ENCODE measurements at places on chromosomes 5 and 9.

DNA sequence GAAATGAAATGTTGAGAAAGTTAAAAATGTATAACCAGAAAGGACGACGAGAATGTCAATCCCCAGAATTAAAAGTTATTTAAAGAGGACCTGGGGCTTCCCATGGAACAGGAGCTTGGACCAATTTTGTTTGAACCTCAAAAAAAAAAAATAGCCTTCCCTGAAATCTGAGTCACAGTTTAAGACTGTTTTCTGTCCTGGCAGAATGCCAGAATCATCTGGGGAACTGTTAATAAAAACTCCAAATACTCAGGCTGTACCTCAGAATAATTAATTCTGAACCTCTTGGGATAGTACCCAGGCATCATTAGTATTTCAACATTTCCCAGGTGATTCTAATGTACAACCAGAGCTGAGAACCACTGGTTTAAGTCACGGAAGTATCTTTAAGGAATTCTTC lies 102.2 kb upstream of the SLCO6A1 start:
- DNase-seq = peak; percentile 30

DNA sequence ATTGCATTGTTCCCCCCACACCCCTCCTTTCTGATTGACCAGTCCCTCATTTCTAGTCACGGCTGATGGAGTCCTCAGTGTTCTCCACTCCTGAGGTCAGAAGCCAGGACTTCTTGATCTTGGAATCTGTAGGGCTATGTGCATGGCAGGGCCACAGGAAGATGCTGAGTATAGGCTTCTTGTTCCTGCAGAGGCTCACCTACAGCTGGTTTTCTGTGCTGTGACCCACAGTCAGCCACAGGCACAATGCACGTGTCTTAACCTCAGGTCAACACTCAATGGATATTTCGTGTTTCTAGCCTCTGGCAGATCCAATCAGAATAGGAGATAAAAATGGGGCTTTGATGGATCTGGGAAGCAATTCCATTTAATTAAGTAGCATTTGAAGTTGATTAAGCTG lies 14.3 kb upstream of the CXCL14 start:
- no peak for DNase-seq

DNA sequence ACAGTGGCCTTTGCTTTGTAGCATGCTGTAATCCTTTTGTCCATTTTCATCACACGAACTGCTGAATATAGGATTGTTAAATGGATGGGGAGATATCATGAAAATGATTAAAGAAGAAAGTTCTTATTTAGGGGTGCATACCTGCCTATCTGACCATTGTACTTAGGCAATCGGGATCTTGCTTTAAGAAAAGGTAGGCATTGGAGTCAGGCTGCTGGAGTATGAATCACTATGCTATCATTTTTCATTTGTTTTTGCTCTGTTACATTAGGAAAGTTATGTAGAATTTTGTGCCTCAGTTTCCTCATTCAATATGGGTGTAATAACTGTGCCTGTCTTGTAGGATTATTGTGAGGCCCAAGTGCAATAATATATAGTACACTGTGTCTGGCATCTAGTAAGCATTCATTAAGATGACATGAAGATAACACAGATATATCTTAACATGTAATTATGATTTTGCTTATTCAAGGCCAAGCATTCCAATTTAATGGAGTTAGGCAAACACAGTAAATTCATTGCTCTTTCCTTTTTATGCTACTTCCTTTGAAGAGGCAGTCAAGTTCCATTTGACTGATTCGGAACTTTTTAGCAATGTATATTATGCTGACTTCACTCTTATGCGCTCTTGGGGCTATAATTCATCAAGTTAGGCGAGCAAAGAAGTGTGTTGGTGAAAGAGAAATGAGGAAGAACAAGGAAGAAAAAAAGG lies 109.9 kb upstream of the CDKN2B start:
- no peak for DNase-seq

DNA sequence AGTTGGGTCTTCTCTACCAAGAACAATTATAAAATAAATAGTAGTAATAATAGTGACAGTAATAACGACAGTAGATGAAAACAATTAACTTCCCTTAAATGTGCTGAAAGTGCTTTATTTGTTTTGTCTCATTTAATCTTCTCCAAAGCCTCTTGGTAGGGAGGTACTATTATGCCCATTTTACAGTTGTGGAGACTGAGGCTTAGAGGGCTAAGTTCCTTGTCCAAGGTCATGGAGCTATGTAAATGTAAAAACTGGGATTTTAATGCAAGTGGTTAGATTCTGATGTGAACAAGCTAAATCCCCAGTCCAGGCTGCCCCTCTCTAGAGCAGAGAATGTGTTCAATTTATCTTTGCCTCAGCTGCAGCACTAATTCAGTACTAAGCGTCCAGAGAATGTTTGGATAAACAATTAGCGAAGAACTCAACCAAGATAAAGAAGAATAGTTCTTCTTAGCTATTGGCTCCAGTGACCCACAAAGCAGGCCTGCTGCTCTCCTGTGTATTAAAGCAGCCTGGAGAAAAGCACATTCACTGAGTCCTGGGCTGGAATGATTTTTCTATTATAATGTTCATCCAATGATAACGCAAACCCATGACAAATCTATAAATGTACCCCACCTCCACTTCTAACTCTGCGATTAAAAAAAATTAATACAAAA lies 68.8 kb downstream of the NPR3 start:
- DNase-seq = no peak

GRCh38 chr5:84131372-84131771 lies 253.3 kb downstream of the EDIL3 start:
- no peak for DNase-seq

DNA sequence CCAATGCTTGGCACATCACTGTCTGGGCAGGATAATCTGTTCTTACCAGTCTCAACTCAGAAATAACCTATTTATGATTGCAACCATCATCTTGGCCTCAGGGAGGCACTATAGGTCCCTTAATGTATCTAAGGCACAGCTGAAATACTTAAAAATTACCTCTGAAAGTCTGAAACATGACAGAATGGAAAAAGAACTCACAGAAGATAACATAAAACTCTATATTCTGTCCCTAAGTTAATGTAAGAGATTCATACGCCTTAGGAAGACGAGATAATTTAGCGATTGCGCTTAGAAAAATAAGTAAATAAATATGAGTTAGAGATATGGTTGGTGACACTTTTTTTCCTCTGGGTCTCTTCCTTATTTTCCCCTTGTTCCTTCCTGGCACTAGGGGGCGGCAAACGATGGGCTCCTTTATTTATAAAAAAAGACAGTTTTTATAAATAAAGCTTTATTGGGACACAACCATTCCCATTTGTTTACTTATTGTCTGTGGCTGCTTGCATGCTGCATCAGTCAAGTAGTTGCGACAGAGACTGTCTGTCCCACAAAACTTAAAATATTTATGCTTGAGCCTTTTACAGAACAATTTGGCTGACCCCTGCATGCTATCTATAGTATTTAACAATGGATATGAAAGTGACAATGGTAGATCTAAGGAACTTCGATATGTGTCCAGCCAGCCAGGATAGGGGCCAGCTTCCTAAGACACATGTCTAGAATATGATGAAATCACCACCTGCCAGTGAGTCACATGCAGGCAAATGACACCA lies 79.6 kb downstream of the PDE4D start:
- peak; percentile 80 for DNase-seq

DNA sequence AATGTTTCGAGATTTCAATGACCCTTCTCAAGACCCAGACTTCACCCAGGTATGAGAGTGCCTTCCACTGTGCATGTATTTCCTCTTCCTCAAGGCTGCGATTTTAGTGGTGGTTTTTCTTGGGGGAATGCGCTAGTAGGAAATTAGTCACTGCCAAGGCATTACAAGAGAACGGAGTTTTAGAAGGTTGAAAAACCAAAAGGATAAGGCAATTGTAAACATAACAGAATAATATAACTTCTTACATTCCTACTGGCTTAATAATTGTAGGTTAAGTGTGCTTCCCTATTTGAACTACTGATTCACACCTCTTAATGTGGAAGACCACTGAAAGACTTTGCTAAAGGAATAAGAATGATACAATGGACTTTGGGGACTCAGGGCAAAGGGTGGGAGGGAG lies 38.9 kb downstream of the ACO1 start:
- peak; percentile 90 for DNase-seq

DNA sequence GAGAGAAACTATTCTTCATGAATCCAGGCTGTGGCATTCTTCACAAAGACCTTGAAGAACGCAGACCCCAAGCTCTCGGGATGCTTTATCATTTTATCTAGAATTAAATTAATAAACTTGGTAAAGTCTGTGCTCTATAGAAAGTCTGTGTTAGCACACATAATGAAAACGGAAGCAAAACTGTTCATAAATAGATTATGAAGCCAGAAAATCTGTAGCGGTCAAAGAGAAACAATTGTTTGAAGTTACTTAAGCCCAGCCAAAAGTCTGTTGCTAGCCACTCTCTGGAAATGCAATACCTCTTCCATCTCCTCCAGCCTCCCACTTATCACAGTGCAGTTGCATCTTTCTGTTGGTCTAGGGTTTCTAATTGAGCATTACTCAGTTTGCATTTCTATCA lies 375.9 kb downstream of the KIF4B start:
- no peak for DNase-seq

DNA sequence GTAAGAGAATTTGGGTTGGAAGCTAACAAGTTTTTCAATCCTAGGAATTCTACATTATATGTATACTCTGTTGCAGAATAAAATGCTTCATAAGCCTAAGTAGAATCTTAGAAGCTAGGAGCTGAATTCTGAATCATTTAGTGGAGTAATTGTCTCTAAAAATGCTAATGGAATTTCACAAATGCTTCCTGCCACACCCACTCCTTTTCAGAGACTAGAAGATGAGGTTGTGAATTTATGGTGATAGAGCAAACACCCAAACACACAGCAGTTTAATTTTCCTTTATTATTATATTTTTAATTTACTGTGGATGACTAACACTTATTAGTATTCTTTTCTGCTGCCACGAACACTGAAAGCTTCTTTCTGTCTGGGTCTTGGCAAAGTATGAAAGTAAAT lies 208.0 kb upstream of the PDE4D start:
- DNase-seq = no peak

DNA sequence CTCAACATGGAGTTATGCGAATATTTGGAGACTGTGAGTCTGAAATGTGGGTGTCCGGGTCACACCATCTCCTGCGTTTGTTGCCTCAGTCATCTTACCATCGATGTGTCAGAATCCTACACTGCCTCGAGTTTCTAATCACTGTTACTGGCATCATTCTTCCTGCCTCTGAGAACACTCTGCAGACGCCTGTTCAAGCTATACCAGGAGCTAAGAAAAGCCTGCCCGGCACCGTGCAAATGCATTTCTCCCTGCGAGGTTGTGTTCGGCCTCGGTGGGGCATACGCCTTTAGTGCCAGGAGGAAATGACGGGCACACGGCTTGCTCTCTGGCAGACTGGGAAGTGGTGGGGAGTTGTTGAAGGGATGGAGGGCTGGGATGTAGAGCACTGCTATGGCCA lies 31.2 kb upstream of the SLC25A51 start:
- DNase-seq = no peak

- peak; percentile 39 for DNase-seq
Observed at GRCh38 chr9:107292821-107293542, 9.9 kb downstream of the RAD23B start.

DNA sequence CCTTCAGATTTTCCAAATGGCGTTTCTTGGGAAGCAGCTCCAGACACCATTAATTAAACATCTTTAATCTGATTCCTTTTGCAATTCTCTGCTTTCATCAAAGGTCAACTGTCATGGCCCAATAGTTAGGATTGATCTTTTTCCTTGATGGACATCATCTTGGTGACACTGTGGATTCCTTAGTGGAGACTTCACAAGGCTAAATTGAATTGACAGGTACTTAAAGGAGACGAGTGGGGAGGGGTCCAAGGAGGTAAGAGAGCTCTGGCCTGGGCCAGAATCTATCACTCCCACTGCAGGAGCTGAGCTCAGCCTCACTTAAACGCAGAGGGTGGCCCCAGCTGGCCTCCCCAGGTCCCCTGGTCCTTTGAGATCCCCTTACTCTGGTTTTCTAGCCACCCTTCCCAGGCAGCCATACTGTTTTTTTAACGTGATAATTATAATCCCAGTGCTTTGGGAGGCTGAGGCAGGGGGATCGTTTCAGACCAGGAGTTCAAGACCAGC lies 9.9 kb upstream of the HMCN2 start:
- no peak for DNase-seq

GRCh38 chr9:27633764-27634163 lies 60.5 kb upstream of the C9orf72 start:
- DNase-seq = no peak

DNA sequence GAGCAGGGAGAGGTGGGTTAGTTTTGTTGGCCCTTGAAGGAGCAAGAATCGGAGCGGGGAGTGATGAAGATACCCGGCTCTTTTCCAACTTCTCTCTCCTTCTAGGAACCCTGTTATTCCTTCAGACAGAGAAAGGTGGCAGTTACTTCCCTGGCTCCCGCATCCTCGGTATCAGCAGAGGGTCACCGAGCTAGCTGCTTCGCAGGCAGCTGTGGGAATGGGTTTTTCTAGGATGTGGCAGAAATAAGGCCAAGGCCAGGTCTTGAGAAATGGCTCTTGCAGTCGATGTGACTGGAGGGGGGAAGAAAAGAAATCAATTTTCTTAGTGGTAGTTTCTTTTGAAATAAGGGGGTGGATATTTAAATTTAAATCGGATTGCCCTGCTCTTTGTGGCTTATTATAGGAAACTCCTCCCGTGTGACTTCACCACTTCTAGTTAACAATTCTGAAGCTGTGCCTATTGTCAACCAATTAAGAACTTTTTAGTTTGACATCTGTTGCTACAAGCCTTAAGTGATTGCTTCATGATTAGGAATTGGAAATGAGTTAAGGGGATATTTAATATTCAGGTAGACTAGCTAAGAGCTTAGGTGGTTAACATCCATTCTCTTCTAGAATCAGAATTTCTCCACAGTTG lies 1.4 kb downstream of the SAP30L start:
- DNase-seq = no peak

GRCh38 chr5:145378226-145378625 lies 456.9 kb downstream of the PRELID2 start:
- DNase-seq = no peak

DNA sequence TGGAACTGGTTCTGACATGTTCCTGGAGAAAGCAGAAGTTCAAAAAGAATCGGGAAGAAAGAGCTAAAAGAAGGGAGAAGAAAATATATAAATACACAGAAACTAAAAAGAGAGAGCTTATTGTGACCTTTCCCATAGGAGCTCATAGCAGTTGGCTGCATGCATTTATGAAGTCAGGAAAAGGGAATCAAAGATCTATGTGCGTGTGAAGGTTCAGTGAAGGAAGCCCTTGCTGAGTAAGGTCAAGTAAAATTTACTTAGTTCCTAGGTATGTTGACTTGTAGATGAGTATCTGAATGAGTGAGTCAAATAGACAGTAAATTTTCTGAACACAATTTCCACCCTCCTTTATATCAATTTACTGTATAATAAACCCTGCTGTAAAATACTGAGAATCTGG lies 632.5 kb downstream of the SLCO4C1 start:
- DNase-seq = no peak

Data from fibroblast of villous mesenchyme (primary cell).